Renal pelvis (tissue), 12 donors: ENCODE measurements at places on chromosomes 3 and 15.
A peak's percentile ranks its signal among the peaks of the same experiment; 100 is the strongest.

DNA sequence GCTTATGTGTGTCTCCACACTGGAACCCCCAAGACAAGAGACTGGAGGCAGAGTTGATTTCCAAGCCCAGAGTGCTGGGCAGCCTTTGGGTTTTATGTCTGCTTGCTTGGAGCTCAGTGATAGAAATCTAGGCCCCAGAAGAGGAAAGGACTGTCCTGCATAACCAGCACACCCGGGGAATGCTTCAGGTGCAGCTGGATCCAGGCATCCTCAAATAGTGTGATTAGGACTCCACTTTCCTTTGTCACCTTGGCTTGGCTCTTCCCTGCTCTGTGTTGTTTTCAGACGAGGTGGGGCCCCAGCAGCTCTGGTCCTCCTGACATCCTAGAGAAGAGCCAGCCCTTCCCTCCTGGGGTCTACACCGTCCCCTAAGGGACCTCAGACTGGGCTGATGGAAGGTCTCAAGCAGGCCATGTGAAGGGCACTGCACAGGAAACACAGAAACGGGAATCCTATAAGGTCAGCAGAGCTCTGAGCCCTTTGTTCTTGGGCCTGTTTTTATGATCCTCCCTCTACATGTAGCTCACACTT, 143.7 kb downstream of the TJP1 start:
- DNase-seq, result no peak

- DNase-seq, result no peak
Measured at GRCh38 chr15:75902129-75902557, 1.5 kb upstream of the FBXO22 start.

DNA sequence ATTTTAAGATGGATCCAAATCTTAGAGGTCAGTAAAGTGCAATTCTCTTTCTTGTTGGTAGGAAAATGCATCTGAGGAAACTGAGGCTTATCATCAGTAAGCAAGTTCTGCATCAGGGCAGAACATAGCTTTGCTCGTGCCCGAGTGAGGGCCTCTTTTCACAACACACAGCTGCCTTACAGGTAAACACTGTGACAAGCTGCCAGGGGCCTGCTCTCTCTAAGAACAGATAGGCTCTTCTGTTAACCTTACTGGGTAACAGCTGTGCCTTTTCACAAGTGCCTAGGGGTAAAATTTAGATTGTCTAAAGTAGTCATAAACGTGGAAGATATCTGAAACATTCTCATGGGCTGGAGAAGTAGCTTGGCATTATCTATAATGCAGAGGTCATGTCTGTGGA, 118.1 kb downstream of the C3orf38 start:
- no peak for DNase-seq

GRCh38 chr3:127673191-127674100, 694 bp downstream of the ABTB1 start:
- no peak for DNase-seq

DNA sequence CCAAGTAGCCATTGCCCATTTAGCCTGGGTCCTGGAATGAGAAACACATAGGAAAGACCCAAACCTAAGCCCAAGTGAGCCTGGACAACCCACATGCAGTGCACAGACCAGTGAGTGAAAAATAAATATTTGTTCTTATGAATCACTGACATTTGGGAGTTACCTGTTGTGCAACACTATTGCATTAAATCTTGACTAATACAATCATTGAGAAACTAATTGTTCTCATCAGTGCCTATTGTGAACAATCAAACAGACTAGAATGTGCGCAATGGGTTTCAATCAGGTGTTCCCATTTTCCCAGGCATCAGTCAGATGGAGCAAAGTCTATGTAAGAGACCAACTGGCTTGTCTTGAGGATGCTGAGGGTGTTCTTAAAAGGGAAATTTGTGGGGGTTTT, 54.7 kb upstream of the CNOT10 start:
- DNase-seq, result no peak

- DNase-seq, result peak; percentile 58
Measured at GRCh38 chr15:89912674-89913396, at the start of gene ARPIN. TSS of gene ARPIN (minus strand) at chr15:89912952. CDS start at chr15:89912835, 117 bp downstream.

DNA sequence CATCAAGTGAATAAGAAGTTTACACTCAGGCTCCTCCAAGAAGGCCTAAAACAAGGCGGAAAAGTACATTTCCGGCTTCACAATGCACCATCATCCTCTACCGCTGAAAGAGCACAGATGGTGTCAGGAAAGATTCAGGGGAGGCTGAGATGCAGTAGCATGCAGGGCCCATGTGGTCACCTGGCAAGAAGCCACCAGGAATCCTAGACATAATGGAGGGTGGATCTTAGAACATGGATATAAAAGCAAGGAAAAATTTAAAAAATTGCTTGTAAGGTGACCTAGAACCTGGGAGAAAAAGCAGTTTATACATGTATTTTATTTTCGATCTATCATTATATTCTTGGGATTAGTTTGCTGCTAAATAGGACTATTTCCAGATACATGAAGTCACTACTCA, 21.9 kb upstream of the OTOL1 start:
- no peak for DNase-seq

GRCh38 chr3:58173669-58174398, 36.9 kb downstream of the DNASE1L3 start:
- DNase-seq, result no peak

DNA sequence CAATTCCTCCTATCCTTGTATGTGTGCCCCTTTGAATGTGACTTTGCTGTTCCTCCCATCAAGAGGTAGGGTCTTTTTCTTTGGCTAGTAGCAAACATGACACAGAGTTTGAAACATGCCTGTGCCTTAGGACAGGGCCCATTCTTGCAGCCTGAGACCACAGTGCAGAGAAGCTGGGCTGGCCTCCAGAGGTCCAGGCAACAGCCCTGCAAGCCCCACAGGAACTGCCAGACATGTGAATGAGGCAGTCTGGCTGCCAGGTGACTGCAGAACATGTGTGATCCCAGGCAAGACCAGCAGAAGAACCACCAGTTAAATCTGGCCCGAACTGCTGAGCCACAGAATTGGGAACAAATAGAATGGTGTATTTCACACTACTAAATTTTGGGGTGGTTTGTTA, 1.2 kb upstream of the HGD start:
- DNase-seq, result no peak

DNA sequence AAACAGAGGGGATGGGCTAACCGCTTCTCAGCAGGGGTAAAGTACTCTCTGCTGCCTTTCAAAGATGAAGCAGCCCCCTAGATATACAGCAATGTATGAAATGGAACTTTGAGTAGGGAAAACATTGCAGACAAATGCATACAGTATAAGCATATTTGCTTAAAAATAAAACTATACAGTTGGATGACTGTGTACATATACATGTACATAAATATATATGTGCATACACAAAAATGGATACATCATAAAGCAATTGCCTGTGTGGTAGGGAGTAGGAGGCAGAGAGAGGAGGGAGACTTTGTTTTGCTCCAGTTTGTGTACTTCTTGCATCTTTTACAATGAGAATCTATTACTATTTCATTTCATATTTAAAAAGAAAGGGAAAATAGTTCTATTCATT, 28.4 kb downstream of the NSMCE3 start:
- DNase-seq, result no peak

- no peak for DNase-seq
Measured at GRCh38 chr3:32994045-32994444, 42.6 kb downstream of the CCR4 start.

DNA sequence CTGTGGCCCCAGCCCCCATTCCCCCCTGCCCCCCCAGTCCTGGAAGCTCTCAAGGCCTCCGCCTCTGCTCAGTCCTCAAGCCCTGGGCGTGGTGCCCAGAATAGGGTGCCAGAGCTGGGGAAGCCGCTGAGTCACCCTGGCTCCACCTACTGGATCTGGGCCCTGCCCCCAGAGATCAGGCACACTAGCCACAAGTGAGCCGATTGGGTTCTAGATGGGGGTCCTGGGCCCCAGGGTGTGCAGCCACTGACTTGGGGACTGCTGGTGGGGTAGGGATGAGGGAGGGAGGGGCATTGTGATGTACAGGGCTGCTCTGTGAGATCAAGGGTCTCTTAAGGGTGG, 5.7 kb downstream of the EIF4G1 start:
- no peak for DNase-seq

DNA sequence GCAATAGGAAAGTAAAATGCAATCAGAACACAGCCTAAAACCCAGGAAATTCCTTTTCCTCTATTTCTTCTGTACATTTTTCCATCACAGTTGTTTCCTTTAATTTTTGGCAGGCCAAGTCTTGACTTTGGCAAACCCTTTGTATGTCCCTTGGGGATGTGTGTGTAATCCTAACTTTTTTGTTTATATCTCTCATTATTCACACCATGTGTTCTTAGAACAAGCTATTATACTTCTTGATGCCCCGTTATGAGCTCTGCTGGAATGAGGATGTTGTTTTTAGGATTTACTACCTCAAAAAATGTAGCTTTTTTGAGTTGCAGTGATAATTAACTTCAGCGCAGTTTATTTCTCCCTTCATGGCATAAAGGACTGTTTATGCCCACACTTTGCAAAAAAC, 123.4 kb downstream of the ABI3BP start:
- DNase-seq, result peak; percentile 54

GRCh38 chr15:32733281-32733680, 15.5 kb downstream of the GREM1 start:
- no peak for DNase-seq

DNA sequence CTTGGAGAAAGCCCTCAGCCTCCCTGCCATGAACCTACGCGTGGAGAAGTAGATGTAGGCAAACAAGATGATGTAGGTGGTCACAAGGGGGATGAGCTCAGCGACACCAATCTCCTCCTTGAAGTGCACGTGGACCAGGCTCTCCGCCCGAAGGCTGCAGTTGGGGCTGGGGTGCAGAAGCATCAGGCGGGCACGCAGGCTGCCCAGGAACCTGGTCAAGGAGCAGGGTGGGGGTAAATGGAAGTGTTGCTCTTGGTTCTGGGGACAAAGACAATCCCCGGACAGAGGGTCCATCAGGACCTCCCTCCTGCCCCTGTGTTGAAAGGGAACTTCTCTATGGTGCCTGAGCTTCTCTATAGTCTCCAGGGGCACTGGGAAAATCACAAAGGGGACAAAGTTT, 45.1 kb downstream of the PTPN23 start:
- DNase-seq, result no peak

DNA sequence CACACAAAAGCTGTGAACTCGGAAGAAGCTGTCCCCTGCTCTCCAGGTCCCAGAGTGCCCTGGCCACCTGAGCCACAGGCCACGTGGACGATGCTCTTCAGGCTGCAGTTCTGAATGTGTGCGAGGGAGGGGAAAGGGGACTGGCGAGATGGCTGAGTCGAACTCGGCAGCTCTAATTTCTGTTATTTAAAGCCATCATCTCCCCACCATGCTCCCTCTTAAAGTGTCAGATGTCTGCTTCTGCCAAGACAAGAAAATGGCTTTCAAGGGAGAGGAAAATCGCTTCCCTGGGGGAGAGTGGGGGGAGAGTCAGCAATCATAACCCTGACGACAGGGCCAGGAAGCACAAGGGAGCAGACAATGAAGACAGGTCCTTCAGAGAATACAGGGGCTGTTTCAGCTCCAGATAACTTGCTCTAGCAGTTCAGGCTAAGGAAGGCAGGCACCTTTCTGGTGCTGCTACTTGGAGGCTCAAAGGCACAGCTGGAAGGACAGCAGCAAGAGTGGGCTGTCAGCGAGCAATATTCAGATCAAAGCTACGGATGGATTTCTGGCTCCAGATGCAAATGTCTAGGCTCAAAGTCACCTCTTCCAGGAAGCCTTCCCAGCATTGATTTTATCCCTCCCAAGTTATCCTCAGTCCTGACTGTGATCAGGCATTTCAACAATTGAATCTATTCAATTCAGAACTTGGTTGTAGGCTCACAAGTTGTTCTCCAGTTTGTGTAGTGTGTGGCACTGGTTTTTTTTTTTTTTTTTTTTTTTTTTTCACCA, 15.5 kb upstream of the CCDC33 start:
- DNase-seq, result no peak

- DNase-seq, result no peak
Measured at GRCh38 chr3:99776516-99777209, 41.0 kb upstream of the CMSS1 start.

GRCh38 chr15:62901087-62901486, 141.5 kb upstream of the TPM1 start:
- DNase-seq, result no peak

- DNase-seq, result no peak
Measured at GRCh38 chr15:61623746-61624145, 394.6 kb upstream of the RORA start.

DNA sequence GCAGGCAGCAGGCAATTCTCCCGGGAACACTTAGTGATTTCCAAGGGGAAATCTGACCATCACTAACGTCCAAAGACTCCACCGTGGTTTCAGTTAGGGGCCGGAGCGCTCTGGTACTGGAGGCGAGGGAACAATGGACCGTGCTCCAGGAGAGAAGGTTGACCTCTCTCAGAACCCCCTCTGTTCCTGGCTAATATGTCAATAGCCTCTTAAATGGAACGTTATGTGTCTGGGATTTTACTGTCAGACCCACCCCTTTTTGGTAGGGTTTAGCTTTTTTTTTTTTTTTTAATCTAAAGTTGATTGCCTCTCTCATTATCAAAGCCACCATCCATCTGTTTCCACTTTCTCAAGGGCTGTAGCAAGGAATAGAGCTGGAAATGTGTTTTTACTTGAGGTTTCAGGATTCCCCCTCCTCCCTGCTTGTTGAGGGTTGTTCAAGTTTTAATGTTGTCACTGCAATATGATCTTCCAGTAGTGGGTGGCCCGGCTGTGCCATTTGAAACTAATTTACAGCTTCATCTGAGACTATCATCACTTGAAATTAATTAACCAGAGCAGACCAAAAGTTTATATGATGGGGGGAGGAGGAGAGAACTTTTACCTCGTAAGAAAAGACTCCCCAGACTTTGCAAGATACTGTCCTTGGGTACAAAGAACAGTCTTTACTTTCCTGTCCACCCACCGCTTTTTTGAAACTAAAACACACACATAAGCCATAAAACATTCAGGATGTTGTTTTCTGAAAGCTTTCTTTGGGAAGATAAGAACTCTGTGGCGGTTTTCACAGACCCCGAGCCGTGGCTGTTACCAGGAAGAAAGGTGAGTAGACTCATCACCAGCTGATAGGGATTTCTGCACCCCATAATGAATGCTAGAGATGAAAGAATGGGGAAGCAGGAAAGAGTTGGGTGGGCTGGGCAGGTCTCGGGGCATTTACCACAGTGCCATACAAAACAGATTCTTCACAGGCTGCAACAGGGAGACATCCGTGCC, 187.8 kb downstream of the UACA start:
- peak; percentile 86 for DNase-seq

DNA sequence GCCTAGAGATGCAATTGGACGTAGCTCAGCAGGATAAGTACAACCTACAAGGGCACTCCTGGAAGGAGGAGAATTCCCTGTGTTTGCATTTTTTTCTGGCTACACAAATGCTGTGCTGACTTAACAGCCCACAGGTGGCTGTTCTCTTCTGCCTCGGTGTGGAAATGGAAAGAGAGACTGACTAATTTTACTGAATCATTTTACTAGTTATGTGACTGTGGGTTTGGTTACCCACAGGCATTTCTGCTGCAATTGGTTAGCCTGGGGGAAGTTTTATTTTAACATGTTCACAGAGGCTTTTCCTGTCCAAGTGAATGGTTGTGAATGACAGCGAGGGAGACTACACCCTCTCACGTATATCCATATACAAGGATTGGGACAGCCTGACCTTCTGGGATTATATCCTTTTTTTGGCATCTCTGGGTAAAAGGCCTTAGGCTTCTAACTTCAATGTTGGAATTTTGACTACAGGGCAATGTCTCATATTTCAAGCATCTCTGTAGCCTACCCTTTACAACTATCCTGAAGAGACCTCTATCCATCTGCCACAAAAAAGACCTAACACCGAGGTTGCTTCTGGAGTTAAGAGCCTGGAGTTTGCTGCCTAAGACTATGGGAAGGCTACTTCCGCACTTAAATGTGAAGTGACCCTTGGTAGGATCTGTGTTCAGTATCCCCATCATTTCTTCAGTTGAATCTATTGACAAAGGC, 67.2 kb upstream of the TP63 start:
- no peak for DNase-seq

GRCh38 chr15:37594417-37594816, 340.0 kb upstream of the TMCO5A start:
- DNase-seq, result no peak
